ENCODE measurements at places on chromosomes 3 and 15. TPM values are rescaled to one million over a fixed set of nuclear protein-coding genes. Genes with fewer than 3 reads are reported as not detected.

Gene CCNL1
- total RNA-seq: 118 TPM

Gene PP2D1
- not detected for total RNA-seq

Gene CP
- 5.8 TPM for total RNA-seq

Gene ARGFX
- total RNA-seq: not detected

Gene XCR1
- total RNA-seq: not detected

Gene INKA1
- 2.2 TPM for total RNA-seq

DNA sequence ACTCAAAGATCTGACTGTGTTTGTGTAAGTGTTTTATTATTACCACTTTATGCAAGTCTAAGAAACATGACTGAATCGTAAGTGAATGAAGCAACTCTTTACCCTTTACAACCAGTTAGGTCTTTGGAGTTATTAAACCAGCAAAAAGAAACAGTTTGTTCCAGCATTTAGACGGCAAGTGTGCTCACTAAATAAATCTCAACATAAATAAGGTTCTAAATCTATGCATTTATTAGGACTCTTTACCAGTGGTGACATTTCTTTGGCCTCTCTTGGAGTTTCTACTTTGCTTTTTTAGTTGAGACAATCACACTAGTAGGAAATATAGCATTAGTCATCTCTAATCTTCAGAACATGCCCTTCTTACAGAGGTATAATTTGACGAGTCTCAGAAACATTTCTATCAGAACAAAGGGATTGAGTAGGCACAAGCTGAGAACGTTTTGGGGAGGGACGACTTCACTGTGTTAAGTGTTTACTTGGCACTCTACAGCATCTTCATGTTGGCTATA lies 739.9 kb upstream of the NR2F2 start:
- no peak for DNase-seq

GRCh38 chr3:48952510-48953118 lies 34.0 kb downstream of the ARIH2 start:
- no peak for DNase-seq

- no peak for DNase-seq
These were observed 7.7 kb downstream of the GTF2A2 start for GRCh38 chr15:59649603-59650002.

GRCh38 chr3:42055291-42055690 lies 35.9 kb upstream of the TRAK1 start:
- no peak for DNase-seq

DNA sequence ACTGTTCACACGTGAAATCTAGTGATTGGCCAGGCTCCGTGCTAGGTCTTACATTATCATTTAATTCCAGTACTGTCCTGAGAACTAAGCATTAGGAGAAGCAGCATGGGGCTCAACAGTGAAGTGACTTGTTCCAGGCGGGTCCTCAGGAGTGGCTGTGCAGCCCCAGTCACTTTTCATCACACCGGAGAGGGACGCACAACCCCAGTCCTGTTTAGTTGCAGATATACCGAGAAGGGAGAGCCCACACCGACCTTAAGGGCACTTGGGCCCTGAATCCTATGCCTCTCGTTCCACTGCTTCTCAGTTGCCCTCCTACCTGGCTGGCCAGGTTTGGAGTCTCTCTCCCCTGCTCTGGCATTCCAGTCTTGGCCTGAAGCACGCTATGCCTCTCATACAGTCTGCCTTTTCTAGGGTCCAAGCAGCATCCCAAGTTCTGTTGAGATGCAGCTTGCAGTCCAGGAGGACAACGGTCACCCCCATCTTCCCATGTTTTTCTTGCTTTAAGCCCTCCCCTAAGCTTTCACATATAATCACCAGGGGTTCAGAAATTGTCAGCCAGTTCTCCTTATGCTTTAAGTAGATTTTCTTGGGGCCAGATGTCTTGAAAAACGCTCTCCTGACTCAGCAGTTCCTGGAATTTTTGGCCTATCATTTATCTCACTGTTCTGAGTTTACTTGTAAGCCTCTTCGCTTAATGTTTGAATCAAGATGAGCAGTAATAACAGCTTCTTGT lies 10.1 kb downstream of the FAM131A start:
- no peak for DNase-seq

- peak; percentile 35 for DNase-seq
These were observed 13.0 kb upstream of the MANF start for GRCh38 chr3:51371943-51372557.

DNA sequence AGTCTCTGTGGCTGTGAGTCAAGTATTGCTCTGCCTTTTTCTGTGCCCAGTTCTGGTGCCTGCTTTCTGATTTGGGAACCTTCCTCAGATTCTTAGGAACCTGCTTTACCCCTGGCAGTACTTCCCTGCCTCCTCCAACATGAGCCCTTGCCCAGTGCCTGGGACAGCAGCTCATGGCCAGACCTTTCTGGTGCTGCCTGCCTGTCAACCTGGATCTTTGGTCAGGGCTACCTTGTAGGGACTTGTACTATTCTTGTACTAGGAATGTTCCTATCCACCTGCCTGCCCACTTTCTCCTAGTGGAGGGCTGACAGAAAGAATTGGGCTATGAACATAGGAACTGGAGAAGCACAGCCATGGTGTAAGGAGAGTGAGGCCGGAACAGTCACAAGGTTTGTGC lies 28.8 kb upstream of the EPHB1 start:
- DNase-seq: no peak

DNA sequence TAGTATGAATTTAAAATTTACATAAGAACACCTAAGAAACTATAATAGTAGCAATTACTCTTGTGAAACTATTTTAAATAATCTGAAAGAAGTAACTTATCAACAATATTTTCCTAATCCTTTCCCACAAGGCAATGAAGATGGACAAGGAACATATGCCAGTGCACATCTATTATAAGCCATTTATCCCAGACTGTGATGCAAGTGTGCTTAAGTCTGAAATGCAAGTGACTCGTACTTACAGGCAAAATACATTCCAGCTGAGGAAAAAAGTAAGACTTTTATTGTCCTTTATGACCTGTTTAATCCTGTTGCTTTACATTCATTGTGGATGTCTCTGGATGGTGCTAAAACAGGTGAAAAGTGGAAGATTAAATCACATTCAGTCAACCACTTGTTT lies 709.4 kb downstream of the ZNF385D start:
- DNase-seq: no peak

GRCh38 chr15:64149424-64149823 lies 2.1 kb upstream of the SNX22 start:
- no peak for DNase-seq

DNA sequence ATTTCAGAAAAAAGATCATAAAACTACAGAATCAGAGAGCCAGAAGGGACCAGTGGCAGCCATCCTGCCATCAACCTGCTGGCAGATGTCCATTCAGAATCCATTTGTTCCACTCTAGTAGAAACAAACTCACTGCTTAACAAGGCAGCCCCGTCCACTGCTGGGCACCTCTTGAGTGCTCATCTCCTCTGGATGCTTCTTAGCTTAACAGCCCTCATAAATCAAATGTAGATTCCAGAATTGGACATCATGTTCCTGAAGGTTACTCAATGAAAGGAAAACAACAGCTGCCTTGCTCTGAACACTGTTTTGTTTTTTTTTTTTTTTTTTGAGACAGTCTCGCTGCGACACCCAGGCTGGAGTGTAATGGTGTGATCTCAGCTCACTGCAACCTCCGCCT lies 37.3 kb downstream of the ABCC5 start:
- DNase-seq: no peak

DNA sequence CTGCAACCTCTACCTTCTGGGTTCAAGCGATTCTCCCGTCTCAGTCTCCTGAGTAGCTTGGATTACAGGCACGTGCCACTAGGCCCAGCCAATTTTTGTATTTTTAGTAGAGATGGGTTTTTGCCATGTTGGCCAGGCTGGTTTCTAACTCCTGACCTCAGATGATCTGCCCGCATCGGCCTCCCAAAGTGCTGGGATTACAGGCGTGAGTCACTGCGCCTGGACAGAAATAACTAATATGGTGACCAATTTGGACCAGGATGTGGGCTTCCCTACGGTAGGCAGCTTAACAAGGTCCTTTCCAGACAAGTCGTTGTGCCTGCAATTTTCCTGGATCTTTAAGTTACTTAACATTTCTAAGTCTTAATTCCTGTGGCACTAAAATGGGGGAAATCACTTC lies 14.8 kb downstream of the WDR53 start:
- DNase-seq: no peak

DNA sequence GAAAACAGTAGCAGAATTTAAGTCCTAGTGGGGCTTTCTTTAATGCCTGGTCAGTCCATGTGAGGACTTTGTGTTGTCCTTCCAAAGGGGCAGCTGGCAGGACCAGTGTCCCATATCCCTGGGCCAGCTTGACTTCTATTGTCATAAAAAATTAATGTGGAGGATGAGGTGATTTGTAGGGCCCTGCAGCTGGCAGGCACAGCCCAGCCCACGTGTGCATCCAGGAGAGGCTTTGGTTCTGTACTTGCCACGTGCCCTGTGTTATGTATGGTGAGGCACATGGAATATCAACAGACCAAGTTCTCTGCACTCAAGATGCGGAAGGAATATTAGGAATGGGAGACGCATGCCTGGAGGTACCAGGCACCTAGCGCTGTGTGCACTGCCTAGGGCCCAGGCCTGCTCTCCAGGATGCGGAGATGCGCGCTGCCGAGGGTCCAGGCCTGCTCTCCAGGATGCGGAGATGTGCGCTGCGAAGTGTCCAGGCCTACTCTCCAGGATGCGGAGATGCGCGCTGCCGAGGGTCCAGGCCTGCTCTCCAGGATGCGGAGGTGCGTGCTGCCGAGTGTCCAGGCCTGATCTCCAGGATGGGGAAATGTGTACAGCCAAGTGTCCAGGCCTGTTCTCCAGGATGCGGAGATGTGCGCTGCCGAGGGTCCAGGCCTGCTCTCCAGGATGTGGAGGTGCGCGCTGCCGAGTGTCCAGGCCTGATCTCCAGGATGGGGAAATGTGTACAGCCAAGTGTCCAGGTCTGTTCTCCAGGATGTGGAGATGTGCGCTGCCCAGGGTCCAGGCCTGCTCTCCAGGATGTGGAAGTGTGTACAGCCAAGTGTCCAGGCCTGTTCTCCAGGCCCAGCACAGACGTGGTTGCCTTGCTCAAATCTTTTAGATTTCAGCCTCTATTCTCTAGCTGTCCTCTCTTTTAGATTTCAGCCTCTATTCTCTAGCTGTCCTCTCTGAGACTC lies 183.3 kb upstream of the ROPN1 start:
- no peak for DNase-seq

- no peak for DNase-seq
These were observed 2.0 kb upstream of the SLC24A1 start for GRCh38 chr15:65619626-65620290.

- no peak for DNase-seq
These were observed 418.4 kb downstream of the PDCD6IP start for GRCh38 chr3:34216711-34217335.

GRCh38 chr15:31276596-31277298 lies 49.9 kb upstream of the KLF13 start:
- no peak for DNase-seq

GRCh38 chr3:111859061-111859973 lies at the start of gene PHLDB2:
Gene PHLDB2 (plus strand): TSS chr3:111859265. CDS start chr3:111884078, 24,813 bp downstream.
- no peak for DNase-seq

DNA sequence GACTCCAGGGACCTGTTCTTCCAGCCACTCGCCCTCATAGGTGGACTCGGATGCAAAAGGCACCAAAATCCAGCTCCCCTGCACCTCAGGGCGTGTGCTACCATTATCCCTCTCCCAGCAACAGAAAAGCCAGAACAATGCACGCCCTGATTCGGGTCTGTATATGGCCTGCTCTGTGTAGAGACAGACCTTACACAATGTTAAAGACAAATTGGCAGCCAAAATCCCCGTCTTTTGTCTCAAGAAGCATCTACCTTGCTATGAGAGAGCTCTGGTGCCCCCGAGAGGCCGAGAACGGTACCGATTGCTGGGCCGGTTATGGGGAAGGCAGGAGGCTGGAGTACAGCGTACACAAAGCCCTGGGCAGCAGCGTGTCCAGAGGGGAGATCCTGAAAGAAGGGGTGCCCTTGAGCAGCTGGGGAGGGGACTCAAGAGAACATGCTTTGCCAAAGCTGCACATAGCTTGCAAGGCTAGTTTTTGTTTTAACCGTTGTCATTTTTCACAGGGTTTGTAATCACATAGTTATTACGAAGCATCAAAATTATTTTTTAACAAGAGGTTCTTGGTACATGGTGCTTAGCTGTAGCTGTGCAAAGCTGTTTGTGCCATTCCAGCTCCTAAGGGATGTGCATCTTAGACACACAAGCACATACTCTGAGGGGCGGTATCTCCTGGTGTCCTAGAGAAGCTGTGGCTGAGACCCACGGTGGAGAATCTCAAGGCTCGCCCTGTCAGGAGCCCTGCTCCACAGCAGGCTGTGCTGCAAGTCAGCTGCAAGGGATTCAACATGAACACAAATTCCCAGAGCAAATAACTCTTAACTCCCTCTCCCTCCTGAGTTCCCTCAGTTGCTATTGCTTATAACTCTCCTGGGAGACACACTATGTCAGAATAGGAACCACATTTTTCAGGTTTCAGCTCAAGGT lies 461.5 kb upstream of the PPP2R3A start:
- peak; percentile 25 for DNase-seq

DNA sequence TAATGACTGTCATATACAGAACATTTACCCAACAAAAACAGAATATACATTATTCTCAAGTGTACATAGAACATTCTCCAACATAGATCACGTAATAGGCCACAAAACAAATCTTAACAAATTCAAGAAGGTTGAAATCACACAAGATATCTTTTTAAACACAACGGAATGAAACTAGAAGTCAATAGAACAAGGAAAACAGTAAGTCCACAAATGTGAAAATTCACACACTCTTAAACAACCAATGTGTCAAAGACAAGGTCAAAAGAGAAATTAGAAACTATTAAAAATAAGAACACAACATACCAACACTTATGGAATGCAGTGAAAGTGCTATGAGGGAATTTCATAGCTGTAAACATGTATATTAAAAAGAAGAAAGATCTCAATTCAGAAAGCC lies 81.2 kb upstream of the SLCO2A1 start:
- DNase-seq: no peak
